Brain (organoid and tissue), 16 donors: ENCODE measurements at places on chromosomes 13 and 19.

GRCh38 chr19:51559240-51559639, 11.8 kb upstream of the ZNF175 start:
- DNase-seq: no peak

GRCh38 chr19:12194827-12195731, 32.2 kb downstream of the ZNF136 start:
- peak; percentile 97 for DNase-seq

DNA sequence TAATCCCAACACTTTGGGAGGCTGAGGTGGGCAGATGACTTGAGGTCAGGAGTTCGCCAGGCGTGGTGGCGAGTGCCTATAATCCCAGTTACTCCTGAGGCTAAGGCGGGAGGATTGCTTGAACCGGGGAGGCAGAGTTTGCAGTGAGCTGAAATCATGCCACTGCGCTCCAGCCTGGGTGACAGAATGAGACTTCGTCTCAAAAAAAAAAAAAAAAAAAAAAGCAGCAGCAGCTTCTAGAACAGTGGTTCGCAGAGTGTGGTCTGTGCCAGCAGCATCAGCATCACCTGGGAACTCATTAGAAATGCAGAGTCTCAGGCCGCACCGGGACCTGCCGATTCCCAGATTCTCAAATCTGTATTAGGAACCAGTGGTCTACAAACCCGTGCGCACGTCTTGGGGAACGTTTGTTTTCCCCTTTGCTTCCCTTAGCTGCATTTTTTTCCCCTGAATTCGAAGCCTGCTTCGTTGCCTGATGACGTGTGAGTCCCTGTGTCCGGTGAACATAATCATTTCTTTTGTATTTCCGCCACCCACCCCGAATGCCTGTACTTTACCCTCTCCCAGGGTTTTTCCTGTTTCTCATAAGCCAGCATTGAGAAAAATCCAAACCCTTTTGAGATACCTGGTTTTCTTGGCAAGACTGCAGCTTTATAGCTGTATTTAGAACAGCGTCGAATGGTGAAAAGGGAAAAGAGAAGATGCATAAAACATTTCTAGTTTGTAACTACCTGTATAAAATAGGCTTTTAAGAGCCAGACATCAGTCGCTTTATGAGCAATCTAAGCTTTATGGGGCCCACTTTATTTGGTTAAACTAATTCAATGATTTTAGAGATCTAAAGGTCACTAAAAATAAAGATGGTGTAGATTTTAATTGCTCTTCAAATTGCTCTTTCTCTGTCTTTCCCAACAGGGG, 49.8 kb downstream of the BICRA start:
- peak; percentile 43 for DNase-seq

- peak; percentile 39 for DNase-seq
Measured at GRCh38 chr13:109100705-109101304, 471.4 kb downstream of the MYO16 start.

GRCh38 chr19:56101746-56102535, 19.2 kb downstream of the ZNF787 start:
- DNase-seq: no peak

GRCh38 chr13:39186205-39186875, 148.1 kb downstream of the NHLRC3 start:
- DNase-seq: no peak

GRCh38 chr13:49669735-49670309, 21.5 kb downstream of the EBPL start:
- DNase-seq: peak; percentile 94

- no peak for DNase-seq
Measured at GRCh38 chr13:68185444-68186141, 955.5 kb upstream of the PCDH9 start.

- no peak for DNase-seq
Measured at GRCh38 chr13:30163441-30163840, 143.9 kb downstream of the KATNAL1 start.

DNA sequence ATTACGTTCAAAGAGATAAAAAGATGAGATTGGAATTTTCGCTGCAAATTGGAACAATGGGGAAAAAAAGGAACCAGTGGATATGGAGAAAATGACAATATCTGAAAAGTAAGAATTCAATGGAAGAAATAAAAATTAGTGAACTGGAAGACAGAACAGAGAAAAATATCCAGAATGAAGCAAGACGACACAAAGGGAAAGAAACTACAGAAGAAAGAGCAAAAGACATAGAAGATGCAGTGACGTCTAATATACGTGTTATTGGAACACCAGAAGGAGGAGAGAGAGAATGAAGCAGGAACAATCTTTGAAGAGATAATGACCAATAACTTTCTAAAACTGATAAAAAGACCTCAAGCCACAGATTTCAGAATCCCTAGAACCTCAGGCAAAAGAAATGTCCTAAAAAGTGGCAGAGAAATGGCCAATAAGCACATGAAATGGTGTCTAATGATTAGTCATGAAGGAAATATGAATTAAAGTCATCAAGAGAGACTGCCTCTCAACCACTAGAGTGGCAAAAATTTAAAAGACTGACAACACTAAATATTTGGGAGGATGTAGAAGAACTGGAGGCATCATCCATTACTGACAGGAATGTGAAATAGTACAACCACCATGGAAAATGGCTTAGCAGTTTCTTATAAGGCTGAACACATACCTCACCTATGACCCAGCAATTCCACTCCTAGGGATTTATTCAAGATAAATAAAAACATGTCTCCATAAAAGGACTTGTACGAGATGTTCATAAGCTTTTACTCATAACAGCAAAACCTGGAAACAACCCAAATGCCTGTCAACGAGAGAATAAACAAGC, 56.5 kb downstream of the GADD45B start:
- DNase-seq: no peak

DNA sequence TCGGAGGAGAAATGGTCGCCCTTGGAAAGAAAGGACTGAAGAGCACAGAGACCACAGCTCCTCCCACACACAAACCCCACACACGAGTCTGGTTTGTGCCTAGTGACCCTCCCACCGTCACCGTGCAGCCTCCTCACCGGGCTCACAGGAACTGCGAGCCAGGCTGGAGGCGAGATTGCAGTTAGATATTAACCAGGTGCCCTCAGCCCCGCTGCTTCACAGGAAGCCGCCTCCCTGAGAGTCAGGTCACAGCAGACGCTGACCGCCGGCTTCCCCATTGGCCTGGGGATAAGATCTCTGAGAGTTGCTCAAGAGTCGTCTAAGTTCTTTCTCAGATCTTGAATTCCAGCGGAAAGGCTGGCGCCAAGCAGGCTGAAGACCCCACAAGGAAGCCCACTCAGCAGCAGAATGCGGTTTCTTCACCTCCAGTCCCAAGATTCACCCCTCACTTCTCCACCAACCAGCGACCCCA, 870 bp downstream of the ZNF44 start:
- peak; percentile 56 for DNase-seq

GRCh38 chr19:1668486-1669270, 16.3 kb upstream of the TCF3 start:
- DNase-seq: peak; percentile 83

GRCh38 chr19:41521931-41522555, 53.9 kb upstream of the CEACAM21 start:
- DNase-seq: peak; percentile 61

DNA sequence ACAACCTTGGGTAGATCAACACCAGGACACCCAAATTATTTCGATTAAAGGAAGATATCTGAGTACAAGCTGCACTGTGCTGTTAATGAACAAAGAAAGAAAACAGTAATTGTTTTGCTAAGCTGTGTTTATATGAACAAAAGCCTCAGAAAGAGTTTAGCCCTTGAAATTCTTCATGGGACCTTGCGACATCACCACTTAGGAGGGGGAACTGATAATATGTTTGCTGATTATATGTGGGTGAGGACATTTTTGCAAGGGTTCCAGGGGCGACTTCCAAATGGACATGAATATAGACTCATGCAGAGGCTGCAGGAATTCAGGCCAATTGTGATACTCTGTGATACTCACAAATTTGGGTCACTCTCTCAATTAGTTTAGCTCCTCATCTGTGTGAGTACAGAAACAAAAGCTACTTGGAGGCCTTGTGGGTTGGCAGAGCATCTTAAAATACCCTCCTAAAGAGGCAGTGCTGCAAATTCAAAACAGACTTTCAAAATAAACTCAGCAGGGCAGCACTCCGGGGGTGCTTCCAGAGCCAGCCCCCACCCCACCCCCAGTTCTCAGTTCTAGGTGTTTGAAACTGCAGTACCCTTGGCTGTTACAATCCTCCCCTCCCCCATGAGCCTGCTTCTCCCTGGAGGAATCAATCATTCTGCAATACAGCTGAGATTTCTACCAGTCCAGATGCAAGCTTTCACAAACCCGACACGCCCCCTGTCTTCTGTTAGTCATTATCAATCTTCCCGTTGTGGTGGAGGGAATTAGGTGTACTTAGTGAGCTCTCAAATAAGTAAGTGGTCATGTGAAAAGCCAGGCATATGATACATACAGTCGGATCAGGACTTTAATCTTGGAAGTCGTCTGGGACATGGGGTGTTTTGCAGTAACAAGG, 97.0 kb upstream of the MBNL2 start:
- DNase-seq: peak; percentile 22

DNA sequence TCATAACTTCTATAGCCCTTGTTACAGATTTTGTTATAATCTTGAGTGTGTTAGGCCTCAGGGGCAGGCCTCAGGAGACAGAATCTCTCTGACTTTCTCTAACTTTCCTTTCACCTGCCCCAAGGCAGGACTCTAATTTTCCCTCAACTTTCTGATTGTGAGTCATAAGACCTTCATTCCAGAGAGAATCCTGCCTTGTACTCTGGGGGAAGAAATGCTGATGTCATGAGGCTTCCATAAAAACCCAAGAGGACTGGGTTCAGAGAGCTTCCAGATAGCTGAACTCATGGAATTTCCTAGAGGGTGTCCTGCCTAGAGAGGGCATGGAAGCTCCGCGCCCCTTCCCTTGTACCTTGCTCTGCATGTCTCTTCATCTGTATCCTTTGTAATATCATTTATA, 5.3 kb upstream of the KBTBD6 start:
- no peak for DNase-seq

DNA sequence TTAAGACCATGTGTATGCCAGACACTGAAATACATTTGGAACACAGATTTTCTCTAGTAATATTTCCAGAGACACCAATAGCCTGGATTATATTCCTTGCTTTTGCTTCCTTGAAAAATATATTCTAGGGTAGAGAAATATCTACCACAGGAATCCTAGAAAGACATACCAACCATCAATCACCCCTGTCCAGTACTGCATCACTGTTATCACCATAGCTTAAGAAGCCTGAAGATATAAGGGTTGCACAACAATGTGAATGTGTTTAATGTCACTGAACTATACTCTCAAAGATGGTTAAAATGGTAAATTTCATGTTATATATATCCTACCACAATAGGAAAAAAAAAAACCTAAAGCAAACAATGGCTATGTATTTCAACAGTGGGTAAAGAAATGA, 163.6 kb downstream of the DIAPH3 start:
- DNase-seq: no peak

- DNase-seq: no peak
Measured at GRCh38 chr19:57338877-57339276, 12.2 kb upstream of the ZNF304 start.

- no peak for DNase-seq
Measured at GRCh38 chr13:90926459-90926858, 421.0 kb upstream of the MIR17HG start.

GRCh38 chr13:59277106-59277505, 886.6 kb downstream of the DIAPH3 start:
- DNase-seq: no peak

DNA sequence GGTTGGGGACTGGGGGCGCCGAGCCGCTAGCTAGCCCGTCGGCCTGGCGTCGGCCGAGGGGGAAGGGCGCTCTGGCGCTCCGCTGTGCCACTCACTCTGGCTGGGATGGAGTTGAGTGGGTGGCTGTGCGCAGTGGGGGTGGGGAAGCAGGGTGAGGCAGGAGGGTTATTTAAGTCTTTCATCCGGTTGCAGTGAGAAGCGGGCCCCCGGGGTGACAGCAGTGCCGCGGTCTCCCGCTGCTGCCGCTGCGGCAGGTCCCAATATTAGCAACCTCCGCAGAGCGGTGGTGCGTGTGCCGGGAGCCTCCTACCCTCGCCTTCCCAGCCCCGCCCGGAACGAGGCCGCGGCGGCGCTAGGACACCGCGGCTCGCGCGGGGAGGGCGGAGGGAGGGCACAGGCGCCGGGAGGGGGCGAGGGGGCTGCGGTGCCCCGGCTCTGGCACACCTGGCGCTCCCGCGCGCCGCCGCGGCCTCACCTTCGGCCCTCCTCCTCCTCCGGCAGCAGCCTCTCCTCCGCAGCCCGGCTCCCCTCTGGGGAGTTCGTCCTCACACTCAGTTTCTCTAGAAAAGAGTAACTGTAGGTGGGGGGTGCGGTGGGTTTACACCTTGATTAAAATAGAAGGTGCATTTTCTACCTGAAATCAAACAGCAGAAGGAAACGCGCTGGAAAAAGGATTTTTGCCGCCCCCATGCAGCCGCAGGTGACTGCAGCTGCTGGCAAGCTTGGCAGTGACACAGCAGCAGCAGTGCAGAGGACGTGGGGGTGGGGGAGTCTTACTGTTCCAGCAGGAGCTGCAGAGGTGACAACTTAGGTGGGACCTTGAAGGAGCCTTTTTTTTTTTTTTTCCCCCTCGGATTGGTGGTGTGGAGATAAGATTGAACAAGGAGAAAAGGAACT, 4.5 kb downstream of the FGF9 start:
- DNase-seq: peak; percentile 69

- no peak for DNase-seq
Measured at GRCh38 chr19:45752639-45753038, 16.4 kb downstream of the SIX5 start.

DNA sequence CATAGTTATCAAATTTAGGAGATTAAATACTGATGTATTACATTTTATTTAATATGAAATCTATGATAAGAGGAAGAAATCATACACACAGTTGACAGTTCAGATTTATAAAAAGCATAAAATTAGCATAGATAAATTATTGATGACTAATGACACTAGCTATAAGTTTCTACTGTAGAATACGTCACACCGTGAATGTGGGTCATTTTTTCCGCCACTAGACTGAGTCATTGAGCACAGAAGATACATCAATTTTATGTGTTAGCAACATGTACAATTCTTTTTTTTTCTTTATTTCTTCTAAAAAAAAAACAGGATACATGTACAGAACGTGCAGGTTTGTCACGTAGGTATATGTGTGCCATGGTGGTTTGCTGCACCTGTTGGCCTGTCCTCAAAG, 22.2 kb downstream of the AP2S1 start:
- DNase-seq: no peak

DNA sequence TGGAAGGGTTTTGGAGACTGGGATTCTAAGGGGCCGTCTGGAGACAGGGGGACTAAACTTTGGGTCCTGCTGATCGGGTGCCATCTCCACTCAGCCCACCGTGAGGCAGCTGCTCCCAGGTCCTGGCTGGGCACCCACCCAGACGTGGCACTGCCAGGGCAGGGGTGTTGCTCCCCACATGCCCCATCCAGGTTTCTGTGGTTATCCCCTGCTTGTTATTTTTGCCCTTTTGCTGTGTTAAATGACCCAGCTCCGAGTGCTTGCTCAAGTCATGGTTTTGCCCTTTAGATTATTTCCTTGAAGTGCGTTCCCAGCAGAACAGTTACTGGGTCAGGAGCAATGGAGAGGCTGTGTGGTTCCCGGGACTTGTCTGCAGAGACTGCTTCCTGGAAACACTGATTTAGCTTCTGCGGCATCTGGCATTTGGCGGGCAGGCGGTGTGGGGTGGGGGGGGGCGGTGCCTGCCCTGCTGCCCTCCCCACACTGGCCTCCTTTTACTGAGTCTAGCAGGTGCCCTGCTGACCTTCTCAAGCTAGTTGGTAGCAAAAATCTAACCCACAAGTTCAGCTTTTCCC, 1.9 kb downstream of the RAB11B start:
- DNase-seq: no peak
